ENCODE measurements at places on chromosomes 7 and 10.
A peak's percentile ranks its signal among the peaks of the same experiment; 100 is the strongest.

- no peak for DNase-seq
Observed at GRCh38 chr10:69965919-69966662, 86.6 kb upstream of the MACROH2A2 start.

GRCh38 chr10:42984035-42984610 lies 92.7 kb upstream of the RET start:
- no peak for DNase-seq

DNA sequence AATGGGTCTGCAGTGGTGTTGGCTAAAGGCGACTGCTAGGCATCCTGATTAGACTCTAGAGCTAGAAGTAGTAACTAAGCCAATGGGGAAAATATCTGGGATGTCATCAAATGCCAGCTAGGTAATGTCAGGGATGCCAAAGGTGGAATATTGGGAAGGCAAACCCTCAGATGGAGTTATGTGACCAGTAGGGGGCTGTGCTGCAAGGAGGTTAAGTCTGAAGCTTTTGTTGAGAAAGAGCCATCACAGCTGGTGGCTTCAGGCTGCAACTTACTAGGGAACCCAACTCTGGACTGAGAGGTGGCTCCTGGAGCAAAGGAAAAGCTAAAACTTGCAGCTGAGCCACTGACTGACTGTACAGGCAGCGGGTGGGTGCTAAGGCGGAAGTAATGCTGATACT lies 576.9 kb upstream of the GHITM start:
- no peak for DNase-seq

DNA sequence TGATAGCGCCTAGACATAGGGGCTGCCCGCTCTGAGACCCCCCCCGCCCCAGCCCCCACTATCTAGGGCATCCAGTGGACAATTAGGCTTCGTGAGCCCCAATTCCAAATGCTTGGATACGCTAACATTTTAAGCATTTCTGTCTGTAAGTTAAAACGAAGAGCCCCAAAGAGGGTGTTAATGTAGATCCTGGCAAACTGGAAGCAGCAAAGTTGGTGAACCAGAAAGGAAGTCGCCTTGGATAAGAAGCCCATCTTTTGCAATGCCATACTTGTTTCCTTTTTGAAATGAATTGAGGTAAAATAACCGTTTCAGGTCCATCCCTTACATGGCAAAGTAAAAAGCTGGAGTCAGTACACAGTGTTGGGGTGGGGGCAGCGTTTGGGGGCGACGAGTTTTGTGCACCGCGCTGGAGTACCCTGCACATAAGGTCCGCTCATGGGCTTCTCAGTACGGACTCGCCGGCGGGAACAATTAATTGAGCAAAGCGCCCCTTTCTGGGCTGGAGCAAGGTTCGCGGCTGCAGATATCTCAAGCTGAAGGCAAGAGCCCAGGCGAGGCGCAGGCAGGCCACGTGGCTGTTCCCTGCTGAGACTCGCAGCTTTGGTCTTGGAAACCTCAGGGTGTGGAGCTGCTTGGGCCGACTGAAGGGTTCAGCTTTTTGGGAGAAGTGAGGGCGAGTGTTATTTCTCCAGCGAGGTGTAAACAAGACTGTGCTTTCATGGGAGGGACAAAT lies 1.4 kb upstream of the TWIST1 start:
- DNase-seq, result no peak

- no peak for DNase-seq
Observed at GRCh38 chr7:52525772-52526341, 509.6 kb upstream of the POM121L12 start.

DNA sequence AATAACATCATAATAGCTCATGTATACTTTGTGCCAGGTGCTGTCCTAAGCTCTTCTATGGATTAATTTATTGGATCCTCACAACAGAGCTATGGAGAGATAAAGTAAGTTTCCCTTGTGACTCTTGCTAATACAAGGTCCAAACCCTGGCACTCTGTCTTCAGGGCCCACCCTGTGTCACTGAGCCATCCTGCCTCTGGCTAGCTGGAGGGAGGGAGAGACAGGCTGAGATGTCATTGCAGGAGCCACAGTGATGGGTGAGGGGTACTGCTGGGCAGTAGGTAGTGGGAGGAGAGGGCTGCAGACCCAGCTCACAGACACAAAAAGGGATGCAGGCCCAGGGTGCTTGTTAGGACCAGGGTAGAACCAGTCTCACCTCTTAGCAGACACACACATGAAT lies 16.9 kb downstream of the GCK start:
- no peak for DNase-seq

DNA sequence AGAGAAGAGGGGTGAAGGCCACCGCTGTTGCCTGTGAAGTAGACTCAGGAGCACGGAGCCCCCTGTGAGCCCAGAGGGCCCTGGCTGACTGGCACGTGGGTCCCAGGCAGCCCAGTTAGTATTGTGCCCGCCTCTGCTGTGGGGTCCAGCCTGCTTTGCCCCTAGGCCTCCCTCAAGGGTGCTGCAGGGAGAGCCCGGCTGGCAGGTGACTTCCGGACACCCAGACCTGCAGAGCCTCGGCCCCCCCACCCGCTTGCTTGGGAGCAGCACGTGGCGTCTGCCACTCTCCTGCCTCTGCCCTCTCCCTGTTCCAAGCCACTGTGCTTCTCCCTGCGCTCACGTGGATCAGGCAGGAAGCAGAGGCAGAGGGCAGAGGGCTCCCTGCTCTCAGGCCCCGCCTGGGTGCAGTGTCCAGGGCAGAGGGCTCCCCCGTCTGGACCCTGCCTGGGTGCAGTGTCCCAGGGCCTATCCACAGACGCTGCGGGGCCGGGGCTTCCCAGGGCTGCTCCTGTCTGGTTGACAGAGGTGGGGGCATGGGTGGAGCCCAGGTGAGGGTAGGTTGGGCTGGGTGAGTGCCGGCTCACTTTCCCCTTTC lies 88.4 kb downstream of the DNAJB6 start:
- DNase-seq, result no peak

GRCh38 chr7:124689931-124690330 lies 75.7 kb downstream of the GPR37 start:
- DNase-seq, result no peak

DNA sequence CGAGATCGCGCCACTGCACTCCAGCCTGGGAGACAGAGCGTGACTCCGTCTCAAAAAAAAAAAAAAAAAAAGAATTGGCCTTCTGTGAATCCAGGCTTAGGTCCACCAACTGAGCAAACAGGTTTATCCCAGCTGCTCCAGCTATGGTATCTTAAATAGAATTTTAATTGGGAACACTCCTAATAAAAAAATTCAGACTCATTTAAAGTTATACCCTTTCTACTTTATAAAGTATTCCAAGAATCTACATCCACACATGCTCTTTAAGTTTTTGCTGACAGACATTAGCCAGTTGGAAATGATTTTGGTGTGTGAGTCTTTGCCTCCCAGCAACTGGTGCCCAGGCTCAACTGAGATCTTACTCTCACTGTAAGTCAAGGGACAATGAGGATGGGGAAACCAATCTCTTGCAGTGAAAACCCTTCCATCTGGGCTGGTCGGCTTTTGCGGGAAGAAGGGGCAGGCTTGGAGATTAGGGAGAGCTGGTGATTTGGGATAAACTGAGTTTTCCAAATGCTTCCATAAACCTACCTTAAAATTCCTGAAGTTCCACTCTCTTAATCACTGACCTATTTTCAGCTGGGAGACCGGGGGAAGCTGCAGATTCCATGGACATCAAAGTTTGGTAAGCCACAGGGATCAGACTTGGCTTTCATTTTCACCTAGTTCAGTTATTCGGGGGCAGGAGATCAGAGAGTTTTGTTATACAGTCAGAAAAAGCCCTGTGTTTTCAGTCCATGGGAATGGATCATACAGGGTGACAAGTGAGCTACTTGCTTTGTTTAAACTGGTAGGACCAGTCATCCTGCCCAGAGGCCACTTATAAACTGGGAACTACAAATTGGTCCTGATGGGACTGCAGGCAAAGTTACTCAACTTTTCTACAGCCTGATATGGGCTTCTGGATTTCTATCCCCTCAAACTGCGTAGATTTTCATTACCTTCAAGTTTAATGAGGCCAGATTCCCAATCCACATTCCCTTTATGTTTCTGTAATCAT lies 89.3 kb upstream of the ZNF746 start:
- DNase-seq, result no peak

DNA sequence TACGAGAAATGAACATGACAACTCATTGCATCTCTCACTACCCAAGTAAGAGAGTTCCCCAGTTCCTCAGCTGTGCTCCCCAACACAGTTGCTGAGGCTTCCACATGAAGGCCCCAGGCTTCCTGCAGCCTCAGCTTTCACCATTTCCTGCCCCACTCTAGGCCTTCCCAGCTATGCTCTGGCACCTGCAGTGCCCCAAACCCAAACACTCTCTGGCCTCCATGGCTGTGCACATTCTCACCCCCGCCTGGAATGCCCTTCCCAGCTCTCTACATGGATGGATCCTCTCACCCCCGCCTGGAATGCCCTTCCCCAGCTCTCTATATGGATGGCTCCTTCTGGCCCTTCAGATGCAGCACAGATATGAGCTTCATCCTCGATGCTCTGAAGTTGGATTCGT lies 61.3 kb downstream of the KIAA1549 start:
- DNase-seq, result no peak

DNA sequence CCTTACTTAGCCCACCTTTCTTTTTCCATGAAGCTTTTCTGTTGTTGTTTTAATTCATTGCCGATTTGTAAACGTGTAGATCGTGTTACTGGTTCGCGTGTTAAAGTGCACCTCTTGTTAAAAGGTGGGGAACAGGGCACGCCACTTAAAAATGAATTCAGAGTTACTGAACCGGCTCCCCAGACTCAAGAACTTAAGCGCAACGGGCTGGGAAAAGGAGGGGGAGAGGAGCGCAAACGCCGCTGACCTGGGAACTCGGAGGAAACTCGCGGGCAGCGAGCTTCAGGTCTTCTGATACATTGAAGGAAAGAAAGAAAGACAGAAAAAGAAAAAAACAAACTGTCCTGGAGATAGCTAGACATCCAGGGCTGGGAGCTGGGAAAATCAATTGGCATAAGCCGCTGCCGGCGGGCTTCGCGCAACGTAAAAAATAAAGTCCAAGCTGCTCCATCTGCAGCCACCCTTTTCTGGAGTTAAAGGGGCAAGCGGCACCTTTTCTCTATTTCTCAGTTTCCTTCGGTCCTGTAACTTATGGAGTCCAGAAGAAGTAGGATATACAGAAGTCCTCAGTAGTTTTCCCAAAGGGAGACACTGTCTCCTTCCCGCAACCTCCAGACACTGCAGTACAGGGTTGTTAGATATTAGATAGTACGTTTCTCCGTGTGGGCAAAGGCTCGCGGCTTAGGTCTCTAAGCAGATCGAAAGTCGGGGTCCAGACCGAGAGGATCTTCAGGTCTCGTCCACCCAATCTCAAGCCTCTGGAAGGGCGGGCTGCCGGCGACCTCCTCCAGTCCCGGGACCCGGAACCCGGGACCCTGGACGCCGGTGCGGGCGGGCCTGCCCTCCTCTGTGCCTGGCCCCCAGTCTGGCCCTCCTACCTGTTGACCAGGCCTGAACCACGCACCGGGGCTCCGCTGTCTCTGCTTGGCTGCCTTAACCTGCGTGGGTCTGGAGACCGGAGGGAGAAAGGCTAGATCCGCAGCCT lies 1.8 kb upstream of the DLX6 start:
- DNase-seq, result peak; percentile 28

DNA sequence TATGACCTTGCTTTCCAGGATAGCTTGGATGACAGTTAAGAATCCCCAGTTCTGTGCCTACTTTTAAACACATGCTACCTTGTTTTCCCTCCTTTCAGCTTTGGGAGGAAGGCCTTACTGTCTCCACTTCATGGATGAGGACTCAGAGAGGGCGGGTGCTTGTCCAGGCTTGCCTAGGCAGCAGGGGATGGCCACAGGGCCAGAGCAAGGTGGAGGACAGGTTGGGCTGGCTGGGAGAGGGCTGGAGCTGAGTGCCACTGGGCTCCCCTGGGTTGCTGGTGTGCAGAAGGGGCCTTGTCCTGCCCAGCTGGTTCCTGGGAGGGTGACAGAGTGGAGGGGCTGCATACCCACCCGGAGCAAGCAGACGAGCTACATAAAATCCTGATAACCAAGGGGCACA lies 117.8 kb downstream of the GRK5 start:
- DNase-seq, result no peak

DNA sequence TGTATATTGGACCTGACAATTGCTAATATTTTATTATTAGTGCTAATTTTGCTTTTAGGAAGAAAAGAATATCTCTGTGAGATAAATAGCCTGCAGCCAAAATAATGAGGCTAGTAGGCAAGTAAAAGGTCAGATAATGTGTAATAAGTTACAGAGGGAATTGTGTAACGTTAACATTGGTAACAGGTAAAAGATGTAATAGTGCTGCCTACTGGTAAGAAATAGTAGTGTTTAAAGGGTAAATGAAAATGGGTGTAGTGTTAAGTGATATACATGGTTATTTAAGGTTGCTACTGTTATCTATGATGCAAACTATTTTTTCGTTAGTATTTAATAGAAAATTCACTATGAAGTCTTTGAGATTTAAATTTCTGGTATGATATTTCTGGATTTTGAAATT lies 9.2 kb upstream of the FOXP2 start:
- no peak for DNase-seq

DNA sequence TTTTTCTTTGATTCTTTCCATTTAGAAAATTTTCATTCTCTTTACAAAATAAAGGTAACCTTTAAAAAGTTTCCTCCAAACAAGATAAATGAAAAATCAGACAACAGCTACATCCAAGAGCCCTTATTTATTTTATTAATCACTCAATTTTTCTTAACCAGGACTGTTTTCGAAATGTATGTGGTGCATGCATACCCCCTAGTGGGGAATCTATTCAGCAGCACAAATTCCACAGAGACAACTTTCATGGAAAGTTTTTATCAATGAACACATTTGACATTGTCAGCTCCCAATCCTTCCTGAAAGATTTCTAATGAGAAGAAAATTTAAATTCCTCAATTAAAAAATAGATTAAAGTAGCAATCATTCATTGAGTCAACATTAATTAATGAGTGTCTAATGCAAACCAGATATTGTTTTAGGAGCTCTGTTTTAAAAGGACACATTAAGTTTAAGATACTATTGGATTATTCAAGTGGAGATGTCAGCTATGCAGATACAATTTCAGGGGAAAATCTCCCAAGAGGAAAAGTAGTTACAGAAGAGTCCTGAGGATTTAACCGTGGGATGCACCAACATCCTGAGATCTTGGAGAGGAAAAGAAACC lies 5.2 kb upstream of the HTR7 start:
- no peak for DNase-seq

GRCh38 chr7:14394786-14395185 lies 405.3 kb upstream of the ETV1 start:
- DNase-seq, result no peak

GRCh38 chr10:13685885-13686284 lies 99.1 kb downstream of the PRPF18 start:
- no peak for DNase-seq

GRCh38 chr7:95471071-95471470 lies 14.7 kb upstream of the ASB4 start:
- no peak for DNase-seq
